Smooth muscle cell of the brain vasculature (primary cell): ENCODE measurements at places on chromosomes 6 and 20.

DNA sequence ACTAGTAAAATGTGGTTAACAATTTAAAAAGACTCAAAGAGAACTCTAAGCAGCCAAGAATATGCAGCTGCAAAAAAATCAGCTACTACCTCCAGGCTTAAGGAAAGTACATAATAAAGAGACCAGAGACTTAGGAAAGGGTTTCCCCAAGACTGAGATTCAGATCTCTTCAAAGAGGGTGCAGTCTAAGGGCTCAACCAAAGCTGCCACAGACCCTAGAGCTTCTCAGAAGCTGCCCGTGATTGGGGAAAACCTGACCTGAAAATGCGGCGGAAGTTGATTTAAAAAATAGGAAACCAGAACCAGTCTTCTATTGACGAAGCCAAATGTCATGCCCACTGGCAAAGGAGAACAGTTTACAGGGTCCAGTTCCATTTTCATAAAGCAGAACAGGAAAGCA is 516.8 kb upstream of the MARCKS start:
- DNase-seq, result no peak

DNA sequence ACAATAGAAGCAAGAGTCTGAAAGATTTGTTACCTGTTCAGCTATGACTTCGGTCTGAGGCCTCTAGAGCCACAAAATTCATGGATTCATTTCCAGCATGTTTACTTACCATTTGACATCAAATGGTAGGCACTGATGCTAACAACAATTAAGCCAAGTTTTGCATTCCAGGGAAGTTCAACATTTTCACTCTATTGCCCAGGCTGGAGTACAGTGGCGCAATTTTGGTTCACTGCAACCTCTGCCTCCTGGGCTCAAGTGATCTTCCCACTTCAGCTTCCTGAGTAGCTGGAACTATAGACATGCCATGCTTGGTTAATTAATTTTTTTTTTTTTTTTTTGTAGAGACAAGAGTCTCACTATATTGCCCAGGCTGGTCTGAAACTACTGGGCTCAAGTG is 114.1 kb upstream of the SGK1 start:
- DNase-seq, result no peak

DNA sequence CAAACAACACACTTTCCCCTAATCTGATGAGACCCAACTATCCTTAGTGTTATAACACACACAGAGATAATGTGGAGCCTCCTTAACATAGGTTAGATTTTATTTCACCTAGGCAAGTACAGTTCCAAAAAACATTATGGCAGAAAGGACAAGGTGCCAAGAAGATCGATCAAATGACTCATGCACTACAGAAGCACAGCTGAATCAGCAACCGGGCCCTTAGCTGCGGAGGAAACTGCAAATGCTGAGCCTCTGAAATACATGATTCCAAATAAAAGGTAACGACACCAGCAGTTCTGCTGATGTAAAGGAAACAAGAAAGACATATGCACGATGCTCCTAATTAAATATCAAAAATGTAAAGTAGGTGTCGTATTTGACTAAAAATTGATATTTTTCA is 19.9 kb upstream of the MUC21 start:
- DNase-seq, result no peak

GRCh38 chr6:150293019-150293418 is 75.8 kb upstream of the IYD start:
- DNase-seq, result no peak

- DNase-seq, result no peak
These were observed 120.7 kb upstream of the CLDN20 start for GRCh38 chr6:155143029-155143577.

GRCh38 chr20:62897666-62898065 is 28.6 kb downstream of the DIDO1 start:
- DNase-seq, result no peak

GRCh38 chr6:79057746-79058145 is 20.3 kb downstream of the PHIP start:
- no peak for DNase-seq

DNA sequence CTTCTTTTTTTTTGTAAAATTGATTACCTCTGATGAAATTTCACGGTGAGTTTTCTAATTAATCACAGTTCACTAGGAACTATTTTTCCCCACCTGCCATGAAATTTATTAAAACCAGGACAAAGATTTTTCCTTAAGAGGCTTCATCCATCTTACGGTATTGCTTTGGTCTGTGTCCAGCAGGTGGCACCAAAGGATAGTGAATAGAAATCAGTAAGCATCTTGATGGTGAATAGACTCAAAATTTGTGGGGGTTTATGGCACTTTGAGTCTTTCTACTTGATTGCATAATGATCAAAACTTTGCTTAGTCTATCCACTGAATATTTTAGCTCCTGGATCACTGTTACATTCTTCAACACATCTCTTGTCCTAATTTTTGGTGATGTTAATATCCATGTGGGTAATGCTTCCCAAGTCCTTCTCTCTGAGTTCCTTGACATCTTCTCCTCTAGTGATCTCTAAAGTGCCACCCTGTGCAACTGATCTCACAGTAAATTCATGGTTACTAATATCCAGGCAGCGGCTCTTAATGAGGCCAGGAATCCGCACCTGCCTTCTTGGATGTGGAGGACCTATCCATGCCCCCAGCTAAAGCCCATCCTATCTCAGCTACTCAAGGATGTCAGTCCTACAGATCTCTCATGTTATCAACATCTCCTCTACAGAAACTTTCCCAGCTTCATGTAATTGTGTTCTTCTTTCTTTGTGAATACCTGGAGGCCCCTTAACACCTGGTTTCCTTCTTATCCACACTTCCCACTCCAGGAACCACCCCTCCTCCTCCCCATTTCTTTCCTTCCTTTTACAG is 54.5 kb downstream of the STMND1 start:
- peak; percentile 73 for DNase-seq

DNA sequence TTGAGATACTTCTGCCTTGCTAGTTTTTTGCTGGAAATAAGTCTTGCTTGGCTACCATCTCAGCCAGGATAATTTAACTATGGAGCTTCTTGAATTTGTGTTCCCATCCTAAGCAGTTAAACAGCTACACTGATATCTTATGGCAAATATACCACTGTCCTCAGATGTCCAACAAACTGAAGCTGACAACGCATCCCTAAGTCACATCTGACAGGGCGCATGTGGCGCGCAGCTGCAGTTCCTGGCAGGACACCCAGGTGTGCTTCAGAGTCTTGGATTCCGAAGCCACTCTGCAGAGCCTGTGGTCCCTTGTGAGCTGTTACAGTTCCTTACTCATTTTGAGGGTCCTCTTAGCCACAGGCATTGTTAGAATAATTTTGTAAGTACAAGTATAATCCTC is 127.9 kb downstream of the WDR27 start:
- no peak for DNase-seq

DNA sequence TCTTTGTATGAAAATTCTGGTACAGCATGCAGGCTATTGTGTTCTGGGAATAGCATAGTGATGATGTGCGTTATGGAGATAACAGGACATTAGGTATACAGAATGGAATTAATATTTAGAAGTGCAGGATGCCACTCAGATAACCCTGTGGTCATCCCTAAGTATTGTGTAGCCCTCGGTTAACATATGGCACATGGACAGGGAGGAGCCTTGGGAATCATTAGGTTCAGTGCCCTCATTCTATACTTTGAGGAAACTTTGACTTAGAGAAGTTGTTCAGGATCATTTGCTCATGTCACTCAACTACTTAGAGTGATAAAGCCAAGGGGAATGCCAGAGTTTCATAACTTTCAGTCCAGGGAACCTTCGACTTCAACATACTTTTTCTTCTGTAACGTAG is 185.9 kb downstream of the UST start:
- DNase-seq, result no peak

GRCh38 chr20:55882910-55883309 is 122.4 kb downstream of the CBLN4 start:
- DNase-seq, result no peak

- DNase-seq, result no peak
These were observed 615.5 kb downstream of the C6orf118 start for GRCh38 chr6:164693944-164694343.

DNA sequence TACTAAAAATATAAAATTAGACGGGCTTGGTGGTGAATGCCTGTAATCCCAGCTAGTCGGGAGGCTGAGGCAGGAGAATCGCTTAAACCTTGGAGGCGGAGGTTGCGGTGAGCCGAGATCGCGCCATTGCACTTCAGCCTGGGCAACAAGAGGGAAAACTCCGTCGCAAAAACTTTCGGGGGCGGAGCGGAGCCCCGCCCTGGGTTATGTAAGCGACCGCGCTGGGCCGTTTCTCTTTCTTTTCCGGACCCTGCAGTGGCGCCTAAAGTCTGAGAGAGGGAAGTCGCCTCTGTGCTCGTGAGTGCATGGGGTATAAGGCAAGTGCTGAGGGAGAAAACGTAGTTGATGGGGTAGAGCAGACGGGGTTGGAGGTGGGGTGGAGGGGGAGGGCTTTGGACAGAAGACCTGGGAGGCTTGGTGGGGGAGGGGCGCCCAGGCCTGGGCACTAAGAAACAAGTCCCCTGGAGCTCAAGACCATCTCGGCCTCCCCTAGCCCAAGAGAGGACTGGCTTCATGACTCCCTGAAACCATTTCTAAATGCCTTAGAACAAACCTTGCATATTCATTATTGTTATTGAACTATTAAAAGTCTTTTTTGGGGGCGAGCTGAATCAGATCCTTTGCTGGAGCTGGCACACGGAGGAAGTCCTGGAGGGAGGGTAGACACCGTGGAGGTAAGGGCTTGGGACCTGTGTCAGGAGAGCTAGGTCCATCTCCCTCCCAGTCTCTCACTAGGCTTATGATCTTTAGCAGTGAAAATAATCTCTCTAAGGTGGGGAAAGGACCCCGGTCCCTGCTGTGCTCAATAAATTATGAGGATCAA is 2.7 kb upstream of the MICA start:
- DNase-seq, result no peak

- no peak for DNase-seq
These were observed 56.5 kb upstream of the ARMC2 start for GRCh38 chr6:108791700-108792099.

DNA sequence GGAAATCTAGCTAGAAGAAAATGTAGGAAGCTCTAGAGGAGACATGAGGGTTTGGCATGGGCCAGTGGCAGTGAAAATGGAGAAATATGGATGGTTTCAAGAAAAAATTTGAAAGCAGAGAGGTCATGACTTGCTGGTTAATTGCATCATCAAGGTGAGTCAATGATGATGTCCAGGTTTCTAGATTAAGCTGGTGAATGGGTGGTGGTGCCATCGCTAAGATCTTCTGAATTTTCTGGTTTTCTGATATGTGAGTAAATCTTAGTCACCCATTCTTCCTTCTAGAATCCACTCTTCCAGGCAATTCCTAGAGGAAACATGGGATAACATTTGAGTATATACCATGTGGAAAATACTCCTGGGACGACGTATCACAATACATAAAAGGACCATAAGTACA is 25.0 kb downstream of the SH3BGRL2 start:
- no peak for DNase-seq

DNA sequence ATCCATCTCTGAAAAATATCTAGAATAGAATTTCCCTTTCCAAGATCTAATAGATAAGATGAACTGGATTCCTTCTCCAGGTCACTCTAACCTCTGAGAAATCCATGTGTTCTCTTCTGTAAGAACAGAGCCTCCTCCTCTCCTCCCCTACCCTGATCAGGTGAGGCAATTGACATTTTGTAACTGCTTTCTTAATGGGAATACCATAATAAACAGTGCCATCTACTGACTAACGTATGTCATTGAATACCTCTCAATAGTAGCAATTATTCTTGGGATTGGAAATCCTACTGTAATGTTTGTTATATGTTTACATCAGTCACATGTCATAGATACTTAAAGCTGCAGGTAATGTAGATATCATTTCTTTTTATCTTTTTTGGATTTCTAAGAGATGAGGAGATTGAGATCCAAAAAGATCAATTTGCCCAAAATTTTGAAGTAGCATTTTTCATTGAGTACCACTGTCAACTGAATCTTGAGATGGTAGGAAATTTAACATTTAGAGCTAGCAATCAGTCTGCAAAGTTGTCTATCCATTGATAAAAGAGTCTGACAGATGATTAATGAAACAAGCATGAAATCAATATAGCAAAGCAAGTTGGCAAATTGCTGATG is 365.8 kb upstream of the HSF2 start:
- peak; percentile 54 for DNase-seq

GRCh38 chr20:46131396-46131795 is 13.3 kb downstream of the CD40 start:
- no peak for DNase-seq

- DNase-seq, result no peak
These were observed 5.6 kb upstream of the UQCC2 start for GRCh38 chr6:33716890-33717632.

- no peak for DNase-seq
These were observed 11.0 kb downstream of the SULF2 start for GRCh38 chr20:47774131-47774777.

DNA sequence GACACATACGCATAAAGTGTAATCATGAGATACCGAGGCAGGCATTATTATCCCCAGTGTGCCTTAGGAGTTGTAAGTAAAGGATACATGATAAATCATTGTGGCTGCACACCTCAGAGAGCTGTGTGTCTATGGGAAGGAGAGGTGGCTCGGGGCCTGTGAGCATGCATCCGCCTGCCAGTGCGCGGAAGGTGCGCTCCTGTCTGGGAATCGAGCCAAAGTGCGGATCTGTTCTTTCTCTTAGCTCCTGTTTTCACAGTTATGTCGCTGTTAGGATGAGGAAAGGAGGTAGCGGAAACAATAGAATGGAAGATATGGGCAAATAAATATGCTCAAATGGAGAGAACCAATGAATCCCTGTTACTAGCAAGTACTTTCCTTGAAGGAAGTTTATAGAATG is 98.0 kb downstream of the ANKRD6 start:
- DNase-seq, result no peak

DNA sequence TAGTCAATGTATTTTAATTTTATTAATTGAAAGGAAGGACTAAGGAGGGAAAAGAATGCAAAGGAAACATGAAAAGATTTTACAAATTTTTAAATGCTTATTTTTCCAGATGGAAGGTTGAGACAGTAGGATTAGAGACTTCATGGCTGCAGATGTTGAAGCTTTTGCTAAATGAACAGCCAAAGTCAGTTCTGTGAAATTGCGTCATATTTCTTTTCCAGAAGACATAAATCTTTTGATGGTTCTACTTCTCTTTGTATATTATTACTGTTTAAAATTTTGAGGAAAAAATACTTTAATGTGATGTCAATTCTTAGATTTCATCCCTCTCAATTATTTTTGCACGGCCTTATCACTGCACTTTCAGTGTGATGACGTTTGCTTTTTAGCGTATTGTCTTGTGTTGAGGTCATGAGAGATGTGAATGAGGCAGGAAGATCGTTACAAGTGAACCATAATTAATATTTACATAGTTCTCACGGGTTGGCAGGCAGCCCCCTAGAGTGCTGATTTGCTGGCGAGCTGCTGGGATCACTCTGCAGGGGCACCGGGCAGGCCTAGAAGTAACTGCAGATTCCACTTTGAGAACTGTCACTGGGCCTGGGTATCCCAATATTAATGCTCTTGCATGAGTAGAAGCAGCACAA is 158.1 kb downstream of the TBXT start:
- DNase-seq, result no peak

GRCh38 chr6:156828280-156828703 is 51.1 kb downstream of the ARID1B start:
- DNase-seq, result no peak

GRCh38 chr20:47373206-47373733 is 16.8 kb upstream of the ZMYND8 start:
- DNase-seq, result no peak

- no peak for DNase-seq
These were observed 23.9 kb downstream of the PSMG4 start for GRCh38 chr6:3282476-3283236.
